ENCODE measurements at places on chromosomes 2 and 18.
A peak's percentile ranks its signal among the peaks of the same experiment; 100 is the strongest.

DNA sequence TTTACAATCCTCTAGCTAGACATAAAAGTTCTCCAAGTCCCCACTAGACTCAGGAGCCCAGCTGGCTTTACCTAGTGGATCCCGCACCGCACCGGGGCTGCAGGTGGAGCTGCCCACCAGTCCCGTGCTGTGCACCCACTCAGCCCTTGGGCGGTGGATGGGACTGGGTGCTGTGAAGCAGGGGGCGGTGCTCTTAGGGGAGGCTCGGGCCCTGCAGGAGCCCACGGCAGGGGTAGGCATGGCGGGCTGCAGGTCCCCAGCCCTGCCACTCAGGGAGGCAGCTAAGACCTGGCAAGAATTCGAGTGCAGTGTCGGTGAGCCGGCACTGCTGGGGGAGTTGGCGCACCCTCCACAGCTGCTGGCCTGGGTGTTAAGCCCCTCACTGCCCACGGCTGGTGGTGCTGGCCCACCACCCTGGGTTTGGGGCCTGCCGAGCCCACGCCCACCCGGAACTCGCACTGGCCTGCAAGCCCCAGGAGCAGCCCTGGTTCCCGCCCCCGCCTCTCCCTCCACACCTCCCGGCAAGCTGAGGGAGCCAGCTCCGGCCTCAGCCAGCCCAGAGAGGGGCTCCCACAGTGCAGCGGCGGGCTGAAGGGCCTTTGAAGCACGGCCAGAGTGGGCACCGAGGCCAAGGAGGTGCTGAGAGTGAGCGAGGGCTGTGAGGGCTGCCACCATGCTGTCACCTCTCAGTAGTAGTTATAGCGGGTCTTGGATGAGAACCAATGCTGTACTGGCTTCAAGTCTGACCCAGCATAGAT, 255.2 kb downstream of the CDH7 start:
- DNase-seq = no peak

DNA sequence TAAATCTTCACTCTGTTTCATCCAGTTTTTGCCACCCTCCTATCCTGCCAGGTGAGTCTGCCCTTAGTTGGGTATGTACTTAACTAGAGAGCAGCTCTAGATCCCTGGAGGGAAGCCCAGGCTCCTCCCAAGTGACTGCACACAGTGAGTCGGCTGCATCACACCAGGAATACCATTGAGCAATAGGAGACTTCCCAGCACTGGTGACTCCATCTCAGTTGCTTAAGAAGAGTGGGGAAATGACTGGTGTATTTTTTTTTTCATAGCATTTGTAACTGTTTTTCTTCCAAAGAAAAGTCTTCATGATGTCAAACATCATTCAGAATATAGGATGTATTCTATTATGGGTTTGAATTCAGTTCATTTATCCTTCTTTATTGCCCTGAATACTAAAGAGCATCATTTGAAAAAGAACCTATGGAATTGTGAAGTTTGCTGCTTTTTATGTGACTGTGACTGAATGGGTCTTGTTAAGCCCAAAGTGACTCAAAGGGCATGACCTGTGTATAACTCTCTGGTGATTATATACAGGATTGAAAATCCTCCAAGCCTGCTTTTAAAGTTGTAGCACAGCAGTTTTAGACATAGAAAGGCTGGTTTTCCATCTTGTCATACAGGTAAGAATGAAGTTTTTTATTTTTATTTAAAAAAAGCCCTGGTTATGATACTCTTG, 84.3 kb downstream of the MAP3K20 start:
- DNase-seq = peak; percentile 91

- no peak for DNase-seq
Observed at GRCh38 chr2:72136331-72136730, 11.3 kb downstream of the CYP26B1 start.

- no peak for DNase-seq
Observed at GRCh38 chr2:238341536-238341935, 21.2 kb downstream of the TRAF3IP1 start.

- peak; percentile 58 for DNase-seq
Observed at GRCh38 chr2:150630587-150631235, 143.2 kb upstream of the RND3 start.

DNA sequence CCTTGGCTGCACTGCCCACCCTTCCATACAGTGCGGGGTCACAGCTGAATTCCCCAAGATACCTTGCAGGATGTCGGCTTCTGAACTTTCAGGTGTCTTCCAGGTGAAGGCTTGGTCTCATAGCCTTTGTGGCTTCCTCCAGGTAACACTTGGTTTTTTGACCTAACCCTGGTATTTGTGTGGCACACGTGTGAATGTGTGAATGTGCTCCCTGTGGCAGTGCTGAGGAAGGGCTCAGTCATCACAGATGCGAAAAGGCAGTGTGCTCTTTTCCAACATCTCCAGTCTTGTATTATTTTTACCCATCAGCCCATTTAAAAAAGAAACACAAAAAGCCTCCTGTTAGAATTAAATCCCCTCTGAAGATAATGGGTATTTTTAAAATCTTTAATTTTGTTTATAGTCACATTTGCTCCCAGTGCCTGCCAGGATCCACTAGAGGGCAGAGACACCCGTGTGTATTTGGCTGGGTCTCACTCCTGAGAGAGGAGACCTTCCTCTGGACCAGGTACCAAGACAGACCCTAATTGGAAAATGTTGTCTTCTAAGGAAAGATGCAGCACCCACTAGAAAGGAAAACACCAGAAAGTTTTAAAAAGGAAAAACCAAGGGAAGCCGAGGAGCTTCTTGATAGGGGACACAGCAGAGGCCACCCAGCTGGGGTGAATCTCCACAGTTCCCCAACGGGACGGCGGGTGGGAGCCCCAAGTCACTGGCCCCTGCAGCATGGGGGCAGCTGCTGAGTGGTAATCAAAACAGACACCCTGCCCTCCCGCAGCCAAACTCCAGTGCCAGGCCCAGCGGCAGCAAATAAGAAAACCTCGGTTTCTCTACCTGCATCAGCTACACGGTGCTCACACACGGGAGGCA, 27.7 kb downstream of the FAM110C start:
- DNase-seq = no peak

GRCh38 chr2:36965751-36966369, 476 bp downstream of the STRN start:
- peak; percentile 60 for DNase-seq

GRCh38 chr2:1479346-1479745, 66.1 kb downstream of the TPO start:
- DNase-seq = no peak

DNA sequence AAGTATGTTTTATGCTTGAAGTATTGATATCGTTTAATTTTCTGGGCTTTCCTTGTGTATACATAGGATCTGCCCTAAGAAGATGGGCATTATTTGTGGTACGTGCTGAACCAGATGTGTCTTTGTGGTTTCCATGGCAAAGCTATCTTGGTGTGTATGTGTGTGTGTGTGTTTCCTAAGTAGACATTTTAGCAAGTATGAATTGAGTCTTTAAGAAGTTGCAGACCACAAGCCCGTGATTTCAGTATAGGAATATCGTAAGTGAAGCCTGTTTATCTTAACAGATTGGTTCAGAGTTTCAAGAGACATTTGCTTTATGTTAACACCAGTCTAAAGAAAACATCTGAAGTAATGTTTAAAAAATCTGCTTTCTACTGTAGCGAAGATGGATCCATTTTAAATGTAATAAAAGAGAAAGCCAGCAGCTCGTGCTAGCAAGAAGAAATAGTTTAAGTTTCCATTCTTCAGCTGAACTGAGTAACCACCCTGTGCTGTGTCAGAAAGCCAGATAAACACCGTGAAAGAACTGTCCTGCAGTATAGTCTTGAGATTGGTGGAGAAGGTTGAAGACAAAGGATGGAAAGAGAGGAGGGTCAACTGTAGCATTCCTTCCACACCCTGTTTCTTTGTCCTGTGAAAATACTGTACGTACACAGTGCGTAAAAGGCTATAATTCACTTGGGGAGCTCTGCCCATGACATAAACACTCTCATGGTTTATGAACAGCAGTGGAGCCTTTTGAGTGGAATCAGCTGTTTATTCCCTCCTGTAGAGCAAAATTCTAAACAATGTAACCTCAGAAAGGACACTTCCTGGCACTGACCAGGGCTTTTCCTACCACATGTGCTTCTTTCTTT, 91.9 kb upstream of the FOSL2 start:
- peak; percentile 29 for DNase-seq

- no peak for DNase-seq
Observed at GRCh38 chr2:196153480-196153879, 17.9 kb downstream of the STK17B start.

DNA sequence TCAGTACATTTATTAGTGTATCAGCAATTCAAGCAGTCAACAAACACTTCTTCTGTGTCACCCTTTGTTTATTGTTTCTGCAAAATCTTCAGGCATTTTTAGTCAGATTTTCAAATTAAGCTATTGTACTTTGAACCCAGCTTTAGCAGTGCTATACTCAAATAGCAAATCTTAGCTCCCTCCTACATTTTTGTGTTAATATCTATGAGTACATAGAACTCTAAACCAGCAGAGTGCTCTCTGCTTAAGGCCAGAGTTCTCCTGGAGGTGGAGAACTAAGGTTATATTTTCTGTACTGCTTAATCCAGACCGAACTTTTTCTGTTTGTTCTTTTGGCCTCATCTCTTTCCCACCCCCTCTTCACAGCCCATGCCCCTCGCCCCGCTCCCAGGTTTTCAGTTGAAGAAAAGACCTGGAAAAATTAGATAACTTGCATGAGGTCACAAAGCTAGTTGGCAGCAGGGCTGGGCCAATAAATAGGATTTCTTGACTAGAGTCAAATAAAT, 29.2 kb upstream of the SCN1A start:
- no peak for DNase-seq

GRCh38 chr2:212939777-212940531, 211.5 kb downstream of the IKZF2 start:
- no peak for DNase-seq

DNA sequence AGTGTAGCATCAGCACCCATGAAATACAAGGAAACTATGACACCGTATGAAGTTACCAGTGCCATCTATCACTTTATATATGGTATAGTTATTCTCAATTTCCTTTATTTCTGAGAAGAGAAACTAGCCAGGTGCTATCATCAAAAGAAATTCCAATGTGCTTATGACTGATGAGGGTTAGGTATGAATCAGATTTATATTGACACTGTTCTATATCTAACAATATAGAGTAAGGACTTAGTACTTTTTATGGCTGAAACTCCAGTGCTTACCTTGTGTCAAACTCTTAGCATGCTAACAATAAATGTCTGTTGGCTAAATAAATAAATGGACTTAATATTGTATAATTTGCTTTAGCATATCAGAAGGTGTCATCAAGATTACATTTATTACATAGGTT, 6.9 kb downstream of the METTL4 start:
- DNase-seq = no peak

- DNase-seq = no peak
Observed at GRCh38 chr2:127347015-127347414, 40.8 kb downstream of the MAP3K2 start.

GRCh38 chr2:141137122-141137693, 993.6 kb downstream of the LRP1B start:
- no peak for DNase-seq

DNA sequence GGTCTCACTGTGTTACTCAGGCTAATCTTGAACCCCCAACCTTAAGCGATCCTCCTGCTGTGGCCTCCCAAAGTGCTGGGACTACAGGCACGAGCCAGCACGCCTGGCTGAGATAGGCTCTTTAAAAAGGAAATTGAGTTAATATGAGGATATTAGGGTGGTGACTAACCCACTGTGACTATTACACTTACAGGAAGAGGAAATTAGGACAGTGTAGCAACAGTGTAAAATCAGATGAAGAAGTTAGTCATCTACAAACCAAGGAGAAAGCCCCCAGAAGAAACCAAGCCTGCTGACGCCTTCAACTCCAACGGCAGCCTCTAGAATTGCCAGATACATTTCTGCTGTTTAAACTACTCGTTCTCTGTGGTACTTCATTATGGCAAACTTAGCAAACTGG, 711.9 kb downstream of the SUCLG1 start:
- no peak for DNase-seq

DNA sequence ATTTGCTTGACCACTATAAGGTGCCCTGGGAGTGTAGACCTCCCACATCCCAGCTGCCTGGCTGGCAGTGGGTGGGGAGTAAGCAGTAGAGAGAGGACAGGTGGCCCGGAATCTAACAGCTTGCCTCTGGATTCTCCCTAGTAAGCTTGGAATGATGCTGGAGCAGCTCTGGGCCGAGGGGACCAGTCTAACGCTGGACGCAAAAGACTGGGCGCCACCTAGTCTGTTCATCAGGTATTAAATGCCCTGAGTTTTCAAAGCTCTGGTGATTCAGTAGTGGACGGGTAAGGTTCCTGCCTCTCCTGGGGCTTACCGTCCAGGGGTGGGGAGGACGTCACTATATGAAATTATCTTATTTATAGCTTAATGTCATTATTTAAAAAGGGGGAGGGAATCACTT, 648 bp upstream of the LYPD6B start:
- DNase-seq = no peak

GRCh38 chr18:26044807-26045206, 45.6 kb downstream of the SS18 start:
- no peak for DNase-seq

DNA sequence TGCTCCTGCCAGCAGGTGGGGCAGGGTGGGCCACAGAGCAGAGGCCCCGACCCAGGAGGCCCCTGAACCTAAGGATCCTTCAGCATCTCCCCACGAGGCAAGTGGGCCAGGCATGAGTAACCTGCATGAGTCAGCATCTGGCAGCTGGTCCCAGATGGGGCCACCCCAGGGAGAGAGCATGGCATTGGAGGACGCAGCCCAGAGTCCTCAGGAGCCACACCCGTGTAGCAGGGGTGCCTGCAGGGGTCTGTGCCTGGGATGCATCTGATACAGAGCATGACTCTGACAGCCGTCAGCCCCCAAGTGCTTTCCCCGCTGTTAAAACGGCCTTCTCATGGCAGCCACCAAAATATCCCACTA, 185.6 kb upstream of the SALL3 start:
- no peak for DNase-seq

- no peak for DNase-seq
Observed at GRCh38 chr2:211534632-211535031, 978.2 kb downstream of the CPS1 start.

DNA sequence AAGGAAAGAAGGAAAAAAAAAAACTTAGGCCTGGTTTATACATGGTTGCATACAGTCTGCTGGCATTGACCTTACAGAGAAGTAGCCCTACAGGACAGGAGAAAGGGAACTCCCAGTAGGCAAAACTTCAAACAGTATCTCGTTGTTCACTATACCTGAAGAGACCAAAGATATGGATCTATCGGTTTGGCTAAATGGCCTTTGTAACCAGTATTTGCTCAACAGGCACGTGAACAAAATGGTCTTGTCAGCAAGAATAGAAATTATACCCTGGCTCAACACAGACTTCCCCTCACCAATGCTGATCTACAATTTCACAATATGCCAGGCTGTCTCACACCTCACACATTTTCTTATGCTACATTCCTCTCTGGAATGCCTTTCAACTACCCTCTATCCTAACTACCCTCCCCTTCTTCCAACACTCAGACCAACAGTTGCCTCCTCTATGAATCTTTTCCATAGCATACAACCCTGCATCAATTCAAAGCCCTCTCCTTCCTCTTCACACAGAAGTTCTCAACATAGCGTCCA, 13.7 kb downstream of the HYCC2 start:
- no peak for DNase-seq

- peak; percentile 75 for DNase-seq
Observed at GRCh38 chr2:675982-676646, 1.1 kb downstream of the TMEM18 start.

- DNase-seq = no peak
Observed at GRCh38 chr2:166841679-166842078, 46.6 kb upstream of the XIRP2 start.
